ENCODE measurements at places on chromosomes 7 and 10.

DNA sequence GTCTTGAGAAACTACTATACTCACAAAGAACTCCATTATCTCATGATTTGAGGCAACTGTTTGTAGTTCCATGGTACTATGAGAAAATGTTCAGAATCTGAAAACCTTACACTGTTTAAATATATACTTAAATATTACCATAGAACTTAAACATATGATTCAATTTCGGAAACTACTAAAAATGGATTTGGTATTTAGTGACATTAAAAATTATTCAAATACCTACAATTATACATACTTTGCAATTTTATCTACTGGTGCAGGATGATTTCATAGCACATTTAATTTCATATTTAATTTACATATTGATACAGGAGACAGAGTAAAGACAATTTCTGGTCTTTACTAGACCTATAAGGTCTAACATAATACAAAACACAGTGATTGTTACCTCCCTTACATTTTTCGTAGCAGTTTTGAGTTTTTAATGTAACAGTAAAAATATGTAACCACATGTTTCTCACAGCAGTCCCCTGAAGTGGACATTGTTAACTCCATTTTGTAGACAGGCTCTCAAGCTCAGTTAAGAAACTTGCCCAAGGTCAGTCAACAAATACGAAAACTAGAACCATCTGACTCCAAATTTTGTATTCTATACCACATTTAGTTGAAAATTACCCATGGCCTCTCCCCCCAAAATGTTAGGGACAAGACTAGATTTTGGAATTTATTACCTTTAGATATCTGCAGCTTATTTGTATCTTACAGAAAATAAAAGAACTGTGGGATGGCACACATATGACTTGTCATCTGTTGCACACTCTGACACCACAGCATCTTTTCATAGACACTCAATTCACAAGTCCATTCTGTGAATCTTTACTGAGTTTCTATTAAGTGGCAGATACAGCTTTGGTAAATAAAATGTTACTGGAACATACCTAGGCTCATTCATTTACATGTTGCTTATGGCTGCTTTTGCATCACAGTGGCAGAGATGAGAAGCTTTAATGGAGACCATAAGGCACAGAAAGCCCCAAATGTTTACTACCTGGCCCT, 36.8 kb downstream of the MTPN start:
- no peak for DNase-seq

- DNase-seq, result no peak
Observed at GRCh38 chr7:2639181-2639681, 7.4 kb downstream of the TTYH3 start.

- no peak for DNase-seq
Observed at GRCh38 chr10:8588135-8588534, 533.6 kb downstream of the GATA3 start.

DNA sequence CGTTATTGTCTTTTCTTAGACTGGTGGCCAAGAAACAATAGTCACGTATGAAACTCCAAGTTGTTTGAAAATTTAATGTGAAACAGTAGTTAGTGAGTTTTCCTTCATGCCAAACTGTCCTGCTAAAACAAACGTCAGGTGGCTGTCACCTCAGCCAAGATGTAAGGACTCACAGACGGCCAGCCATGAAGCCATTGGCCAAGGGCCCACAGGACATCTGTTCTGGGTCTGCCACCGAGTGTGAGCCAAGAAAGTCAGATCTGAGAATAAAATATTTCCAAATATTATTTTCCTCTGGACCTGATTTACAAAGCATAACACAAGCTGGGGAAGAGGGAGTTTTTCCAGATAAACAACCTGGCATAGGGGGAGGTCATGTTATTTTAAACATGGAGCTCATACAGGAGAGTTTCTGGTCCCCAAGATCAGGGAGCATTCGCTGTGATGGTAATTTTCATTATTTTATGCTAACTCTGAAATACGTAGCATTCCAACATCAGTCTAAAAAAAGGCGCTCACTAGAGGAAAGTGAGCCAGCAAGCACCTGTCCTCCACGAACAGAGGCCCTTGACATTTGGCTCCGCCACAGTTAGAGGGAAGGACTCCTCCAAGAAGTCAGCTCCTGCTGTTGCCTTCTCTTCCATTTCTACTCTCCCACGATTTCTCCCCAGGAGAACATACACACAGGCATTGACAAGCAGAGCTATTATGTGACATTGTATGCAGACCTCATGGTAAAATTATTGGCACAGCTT, 38.9 kb upstream of the LANCL2 start:
- DNase-seq, result no peak

DNA sequence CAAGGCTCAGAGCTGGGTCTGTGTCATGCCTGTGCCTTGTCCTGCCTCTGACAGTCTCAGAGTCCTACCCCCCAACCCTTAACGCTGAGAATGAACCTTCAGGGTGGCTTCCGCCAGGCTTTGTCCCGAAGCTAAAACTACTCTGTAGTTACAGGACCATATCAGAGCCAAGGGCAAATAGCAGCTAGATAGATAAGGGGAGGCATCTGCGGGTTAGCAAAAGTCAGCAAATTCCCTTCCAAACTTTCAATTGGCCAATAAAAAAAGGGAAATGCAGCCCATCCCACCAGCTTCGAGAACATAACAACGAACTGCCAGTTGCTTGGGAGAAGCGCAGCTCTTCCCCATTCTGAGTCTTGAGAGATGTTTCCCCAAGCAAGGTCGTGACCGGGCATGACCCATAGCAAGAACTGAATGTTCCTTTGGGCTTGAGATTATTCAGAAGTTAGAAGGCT, 17.7 kb downstream of the CCL24 start:
- no peak for DNase-seq

DNA sequence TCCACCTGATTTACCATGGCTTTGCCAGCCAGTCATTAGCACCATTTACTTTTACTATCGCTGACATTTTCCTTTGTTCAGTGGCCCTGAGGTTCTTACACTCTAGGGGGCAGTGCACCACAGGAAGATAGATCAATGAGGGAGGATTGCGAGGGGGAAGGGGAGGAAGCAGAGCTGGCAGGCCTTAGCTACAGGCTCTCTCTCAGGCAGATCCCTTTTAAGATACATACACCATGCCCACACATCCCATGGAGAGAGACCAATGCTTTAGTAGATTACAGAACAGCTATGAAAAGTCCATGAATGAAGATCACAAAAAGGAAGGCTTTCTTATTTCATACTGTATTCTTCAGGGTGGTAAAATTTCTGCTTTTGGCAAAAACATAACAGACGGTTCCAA, 47.4 kb downstream of the DENND11 start:
- DNase-seq, result peak; percentile 72

DNA sequence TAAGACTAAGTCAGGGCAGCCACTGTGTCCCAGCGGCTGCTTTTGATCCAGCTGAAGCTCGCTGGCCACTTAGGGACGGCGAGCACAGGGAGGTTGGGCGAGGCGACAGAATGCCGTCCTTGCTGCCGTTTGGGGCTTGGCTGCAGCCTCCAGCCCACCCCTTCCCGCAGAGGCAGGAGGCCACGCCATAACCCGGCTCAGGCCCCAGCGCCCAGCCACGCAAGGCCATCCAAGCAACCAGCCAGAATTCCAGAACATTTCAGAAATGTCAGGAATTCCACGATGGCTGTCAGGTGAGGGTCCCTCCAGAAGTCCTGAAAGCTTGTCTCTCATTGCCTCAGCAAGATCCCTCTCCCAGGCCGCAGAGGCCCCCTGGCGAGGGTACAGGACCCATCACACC, 479.1 kb upstream of the FOXK1 start:
- DNase-seq, result no peak

GRCh38 chr7:99080679-99081078, 63.2 kb downstream of the SMURF1 start:
- DNase-seq, result no peak

GRCh38 chr7:85972504-85973141, 671.1 kb upstream of the GRM3 start:
- DNase-seq, result no peak

Data from activated CD4-positive, alpha-beta T cell treated with anti-CD3 and anti-CD28 coated beads, Interleukin-2, amount 50 U/mL, for 16 hours (primary cell).